ENCODE measurements at places on chromosomes 6 and 20. TPM values are rescaled to one million over a fixed set of nuclear protein-coding genes. Genes with fewer than 3 reads are reported as not detected.

DZANK1 gene
- total RNA-seq, result 2.2 TPM

NELFE gene
- total RNA-seq, result 100 TPM

B3GAT2 gene
- not detected for total RNA-seq

TFB1M gene
- 23.9 TPM for total RNA-seq

MTFR2 gene
- total RNA-seq, result 4.0 TPM

GNAS-AS1 gene
- total RNA-seq, result not detected

ERVFRD-1 gene
- not detected for total RNA-seq

RNF146 gene
- total RNA-seq, result 58.9 TPM

Data from stomach (tissue), 19 donors.